ENCODE measurements at places on chromosomes 2 and 18.

- no peak for DNase-seq
These were observed 733.7 kb upstream of the FAM98A start for GRCh38 chr2:34332813-34333212.

DNA sequence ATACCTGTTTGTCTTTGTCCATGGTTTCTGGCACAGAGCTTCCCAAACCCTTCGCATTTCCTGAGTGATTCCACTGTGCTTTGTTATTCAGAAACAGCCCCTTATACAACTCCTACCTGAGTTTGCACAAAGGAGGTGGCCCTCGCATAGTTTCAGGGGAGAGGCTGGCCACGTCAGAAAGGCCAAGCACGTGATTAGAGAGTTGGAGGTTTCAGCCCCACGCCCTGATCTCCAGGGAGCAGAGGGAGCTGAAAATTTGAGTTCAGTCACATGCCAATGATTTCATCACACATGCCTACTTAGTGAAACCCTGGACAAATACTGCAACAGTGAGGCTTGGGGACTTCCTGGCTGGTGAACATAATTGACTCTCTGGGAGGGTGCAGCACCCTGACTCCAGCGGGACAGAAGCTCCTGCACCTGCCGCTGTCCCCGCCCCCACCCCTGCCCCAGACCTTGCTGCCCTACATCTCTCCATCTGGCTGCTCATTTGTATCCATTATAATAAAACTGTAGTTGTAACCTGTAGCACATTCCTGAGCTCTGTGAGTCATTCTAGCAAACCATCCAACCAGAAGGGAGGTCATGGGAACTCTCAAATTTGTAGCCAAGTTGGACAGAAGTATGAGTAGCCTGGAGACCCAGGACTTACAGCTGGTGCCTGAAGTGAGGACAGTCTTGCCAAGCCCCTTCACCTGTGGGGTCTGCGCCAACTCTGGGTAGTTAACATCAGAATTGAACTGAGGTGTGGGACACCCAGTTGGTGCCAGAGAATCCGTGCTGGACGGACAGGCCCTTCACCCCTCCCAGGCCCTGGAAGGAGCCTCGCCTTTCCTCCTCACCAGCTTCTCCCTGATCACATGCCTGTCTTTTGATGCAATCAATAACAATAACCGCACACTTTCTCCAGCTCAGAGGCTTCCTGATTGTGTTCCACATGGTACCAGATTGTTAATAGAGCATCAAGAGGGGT is 224.3 kb downstream of the ANAPC1 start:
- DNase-seq: peak; percentile 91

- no peak for DNase-seq
These were observed 37.5 kb downstream of the ANXA4 start for GRCh38 chr2:69779258-69780001.

DNA sequence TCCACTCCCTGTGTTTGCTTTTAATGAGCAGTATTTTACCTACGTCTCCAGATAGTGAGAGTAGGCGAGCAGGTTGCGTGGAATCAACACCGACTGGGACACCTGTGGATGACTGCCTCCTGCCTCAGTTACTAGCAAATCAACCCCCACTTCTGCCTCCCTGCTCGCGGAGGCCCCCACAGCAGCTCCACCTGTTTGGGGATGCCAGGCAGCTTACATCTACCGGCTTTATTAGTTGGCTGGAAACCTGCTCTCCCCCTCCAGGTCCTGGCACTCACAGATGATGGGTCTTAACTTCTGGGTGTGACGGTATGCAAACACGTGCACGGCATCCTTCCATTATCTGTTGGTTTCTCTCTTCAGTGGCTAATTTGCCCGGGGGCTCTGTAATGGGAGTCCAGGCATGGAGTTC is 164.4 kb upstream of the SESTD1 start:
- no peak for DNase-seq

DNA sequence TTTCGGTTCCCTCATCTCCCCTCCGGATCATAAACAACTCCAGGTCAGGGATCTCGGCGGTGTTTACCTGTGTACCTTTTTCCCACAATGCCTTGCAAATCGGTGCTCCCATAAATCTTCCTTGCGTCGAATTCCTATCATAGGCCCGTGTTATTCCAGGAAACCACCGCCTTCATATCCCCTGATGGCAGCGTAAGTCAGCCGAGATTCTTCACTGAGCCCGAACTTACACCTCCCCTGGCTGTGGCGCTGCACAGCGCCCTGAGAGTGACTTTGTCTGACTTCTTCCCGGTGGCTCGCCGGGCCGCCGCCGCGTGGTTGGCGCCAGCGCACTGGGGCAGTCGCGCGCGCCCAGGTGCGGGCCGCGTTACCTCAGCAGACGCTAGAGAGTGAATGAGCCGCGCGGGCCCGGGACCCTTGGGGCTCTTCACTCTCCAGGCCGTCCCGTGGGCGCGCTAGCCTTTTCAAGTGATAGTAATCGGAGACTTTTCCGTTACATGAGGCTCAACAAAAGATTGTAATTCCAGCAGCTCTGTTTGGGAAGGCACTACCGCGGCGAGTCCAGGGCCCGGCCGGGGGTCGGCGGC is 101.6 kb downstream of the SPTBN1 start:
- DNase-seq: no peak

DNA sequence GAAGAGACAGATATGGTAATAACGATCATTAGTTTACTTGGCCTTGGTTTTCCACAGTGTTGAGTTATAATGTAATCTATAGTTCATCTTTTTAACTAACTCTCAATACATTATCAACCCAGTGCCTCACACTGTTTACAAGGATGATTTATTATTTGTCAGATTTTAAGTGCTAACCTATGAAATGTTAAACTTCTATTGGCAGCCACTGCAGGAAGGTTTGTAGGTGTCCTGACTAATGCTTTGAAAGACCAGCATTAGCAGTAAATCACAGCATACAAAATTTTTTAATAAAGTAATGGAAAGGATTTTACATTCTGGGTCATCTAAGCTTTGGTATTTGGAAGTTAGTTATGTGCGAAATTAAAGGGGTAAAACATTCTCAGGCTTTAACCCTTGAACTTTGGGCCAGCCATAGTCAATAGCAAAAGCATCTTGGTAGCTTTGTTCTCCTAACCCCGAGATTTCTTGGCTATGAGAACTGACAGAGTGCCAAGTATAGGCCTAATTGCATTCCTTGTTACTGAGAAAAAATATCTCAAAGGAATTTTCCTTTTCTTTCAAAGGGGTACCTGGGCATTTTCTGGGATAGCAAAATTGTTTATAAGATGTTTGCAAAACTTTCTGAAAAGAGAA is 30.6 kb downstream of the SPATS2L start:
- no peak for DNase-seq

DNA sequence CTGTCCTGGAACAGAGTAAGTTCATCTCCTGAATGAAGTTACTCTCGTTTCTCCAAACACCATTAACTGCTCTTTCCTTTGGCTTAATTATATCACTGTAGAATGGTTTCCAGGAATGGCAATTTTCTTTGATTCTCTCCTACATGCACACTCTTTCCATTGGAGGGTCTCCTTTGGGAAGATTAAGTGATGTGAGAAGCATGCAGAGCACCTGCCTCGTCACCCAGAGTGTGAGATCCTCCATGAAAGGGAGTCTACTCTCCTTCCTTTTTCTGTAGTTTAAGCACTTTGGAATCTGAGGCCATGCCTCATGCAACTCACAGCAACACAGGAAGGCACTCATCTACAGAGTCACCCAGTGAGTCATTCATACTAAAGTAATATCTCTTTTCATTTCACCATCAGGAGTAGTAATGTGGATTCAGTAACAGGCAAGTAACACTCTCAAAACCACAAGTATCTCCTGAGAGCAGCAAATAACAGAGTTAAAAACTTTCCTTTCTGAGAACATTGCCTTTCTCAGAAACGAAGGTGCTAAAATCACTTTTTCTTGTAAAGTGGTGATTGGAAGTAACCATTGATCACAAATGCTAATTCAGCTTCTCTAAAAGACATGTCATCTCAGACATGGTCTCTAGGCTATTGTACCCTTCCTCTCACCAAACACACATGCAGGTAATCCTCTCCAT is 52.8 kb upstream of the IL1RL1 start:
- DNase-seq: peak; percentile 89

DNA sequence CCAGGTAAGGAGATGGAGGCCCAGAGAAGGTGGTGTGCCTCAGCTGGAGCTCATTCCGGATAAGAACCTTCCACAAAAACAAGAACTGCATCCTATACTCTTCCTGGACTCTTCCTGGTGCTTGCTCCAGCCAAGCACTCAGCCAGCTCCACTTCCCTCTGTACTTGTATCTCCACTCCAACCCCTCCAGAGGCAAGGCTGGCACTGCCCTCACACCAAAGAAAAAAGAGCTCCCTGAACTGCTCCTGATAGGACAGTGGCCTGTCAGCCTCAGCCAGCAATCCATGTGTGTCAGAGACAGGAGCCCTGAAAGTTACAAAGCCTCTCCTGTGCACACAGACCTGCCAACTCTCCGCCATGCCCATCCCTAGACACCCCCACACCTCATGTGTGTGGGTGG is 248.1 kb downstream of the CELF4 start:
- DNase-seq: no peak

DNA sequence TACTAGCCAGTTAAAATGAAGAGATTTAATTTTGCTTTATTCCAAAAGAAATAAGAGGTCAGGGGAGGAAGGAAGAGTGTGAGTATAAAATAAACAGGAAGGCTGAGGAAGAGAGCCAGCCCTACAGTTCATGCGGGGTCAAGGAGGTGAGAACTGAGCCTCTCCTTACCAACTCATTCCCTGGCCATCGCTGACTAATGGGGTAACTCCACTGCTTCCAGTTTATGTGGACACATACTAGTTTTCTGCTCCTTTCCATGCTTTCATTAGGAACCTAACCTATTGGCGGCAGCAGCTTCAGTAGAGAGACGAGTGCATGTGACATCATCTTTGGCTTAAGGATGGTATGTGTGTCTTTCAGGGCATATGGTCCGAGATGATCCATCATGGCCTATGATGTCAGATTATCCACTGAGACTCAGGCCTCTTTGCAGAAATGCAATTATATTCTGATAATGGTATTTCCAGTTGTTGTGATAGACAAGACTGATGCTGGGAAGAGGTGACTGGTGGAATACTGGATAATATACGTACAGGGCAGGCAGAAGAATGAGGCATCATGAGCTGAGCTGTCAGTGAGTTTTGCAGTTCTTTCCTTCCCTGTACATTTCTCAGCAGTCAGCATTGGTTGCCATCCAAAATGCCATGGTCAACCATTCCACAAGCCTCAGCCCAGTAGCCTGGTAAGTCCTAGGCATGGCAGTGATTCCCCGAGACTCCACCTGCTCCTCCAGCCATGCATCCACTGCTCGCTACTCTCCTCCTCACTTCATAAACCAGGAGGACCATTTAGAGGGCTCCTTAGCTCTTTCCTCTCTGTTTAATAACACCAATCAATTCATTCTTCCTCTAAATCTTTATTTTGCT is 184.6 kb upstream of the OSR1 start:
- no peak for DNase-seq

DNA sequence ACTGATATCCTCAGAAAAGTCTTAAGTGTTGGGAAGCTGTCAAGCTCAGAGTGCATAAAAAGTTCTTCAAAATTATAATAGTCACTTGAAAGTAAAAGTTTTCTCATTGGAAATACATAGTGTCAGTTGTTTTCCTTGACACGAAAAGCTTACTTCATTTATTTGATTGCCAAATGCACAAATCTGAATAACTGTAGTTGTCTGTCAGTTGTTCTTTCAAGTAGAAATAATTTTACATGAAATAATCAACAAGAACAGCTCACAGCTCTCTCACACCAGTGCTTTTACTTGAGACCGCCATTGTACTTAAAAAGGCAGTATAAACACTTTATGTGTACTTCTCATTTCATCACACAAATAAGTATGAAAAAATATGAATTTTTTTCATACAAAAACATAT is 163.3 kb upstream of the NXPH2 start:
- no peak for DNase-seq

DNA sequence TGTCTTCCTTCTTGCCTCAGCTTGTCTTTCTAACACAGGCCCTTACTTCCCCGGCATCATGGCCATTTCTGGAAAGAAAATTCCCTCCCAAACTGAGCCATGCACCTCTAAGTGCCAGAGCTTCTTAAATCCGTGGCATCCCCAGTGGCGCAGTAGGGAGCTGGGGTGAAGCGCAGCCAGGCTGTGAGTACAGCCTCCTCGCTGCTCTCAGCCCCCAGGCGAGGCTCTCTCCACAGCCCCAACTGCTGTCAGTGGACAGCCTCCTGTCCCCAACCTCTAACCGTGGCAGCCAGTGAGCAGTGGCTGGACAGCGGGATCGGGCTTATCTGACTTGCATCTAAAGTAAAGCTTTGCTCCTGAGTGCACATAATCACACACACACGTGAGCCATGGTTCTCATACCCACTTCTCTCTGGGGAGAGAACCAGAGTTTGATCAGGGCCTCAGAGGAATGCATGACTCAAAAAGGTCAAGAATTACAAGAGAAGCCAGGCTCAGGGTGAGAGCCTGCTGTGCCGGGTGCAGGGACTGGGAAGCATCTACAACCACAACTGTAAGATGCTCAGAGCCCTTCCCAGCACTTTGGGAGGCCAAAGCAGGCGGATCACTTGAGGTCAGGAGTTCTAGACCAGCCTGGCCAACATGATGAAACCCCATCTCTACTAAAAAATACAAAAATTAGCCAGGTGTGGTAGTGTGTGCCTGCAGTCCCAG is 50.7 kb downstream of the SFXN5 start:
- DNase-seq: peak; percentile 64

DNA sequence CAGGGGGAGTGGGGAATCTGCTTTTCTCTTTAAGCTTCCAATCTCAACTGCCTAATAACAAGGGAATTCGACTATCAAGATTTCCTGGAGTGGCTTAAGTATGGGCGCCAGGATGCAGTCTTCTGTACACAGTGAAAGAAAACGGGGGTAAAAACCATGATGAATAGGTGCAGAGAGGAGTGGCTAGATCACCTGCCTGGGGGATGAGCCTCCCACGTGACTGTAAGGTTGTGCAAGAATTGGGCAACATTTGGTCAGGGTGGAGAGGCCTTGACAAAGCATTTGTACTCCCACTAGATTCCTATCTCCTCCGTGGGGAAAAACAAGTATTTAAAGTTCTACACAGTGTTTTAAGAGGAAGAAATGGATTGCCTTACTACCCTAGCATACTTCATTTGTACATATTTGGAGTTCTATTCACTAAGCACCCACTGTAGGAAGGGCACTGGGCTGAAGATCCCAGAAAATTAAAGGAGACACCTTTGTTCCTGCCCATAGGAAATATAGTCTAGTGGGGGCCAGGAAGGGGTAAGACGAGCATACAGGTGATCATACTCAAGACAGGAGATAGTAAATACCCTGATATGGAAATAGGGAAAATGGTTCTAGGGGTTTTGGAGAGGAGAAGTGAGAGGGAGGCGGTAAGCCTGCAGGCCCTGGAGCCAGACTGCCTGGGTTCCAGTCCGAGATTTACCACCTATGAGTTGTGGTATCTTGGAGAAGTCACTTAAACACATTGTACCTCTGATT is 29.2 kb downstream of the EPAS1 start:
- no peak for DNase-seq

Data from AG20443 (cell line).